ENCODE measurements at places on chromosomes 6 and 20.

DNA sequence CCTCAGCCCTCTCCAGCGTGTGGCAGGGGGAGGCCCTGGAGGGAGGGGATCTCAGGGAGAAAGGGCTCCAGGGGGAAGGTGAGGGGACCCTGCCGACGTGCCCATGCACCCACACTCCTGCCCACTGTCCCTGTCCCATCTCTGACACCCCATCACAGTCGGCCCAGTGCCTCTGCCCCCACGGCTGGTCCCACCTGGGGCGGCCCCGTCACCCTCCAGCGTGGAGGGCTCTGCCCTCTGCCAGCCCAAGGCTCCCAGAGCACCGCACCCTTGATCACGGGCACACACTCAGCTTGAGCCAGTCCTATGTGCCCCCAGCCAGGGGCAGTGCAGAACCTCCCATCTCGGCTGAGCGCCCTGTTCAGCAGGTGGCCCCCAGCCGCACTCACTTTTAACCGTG, 9.2 kb downstream of the SLC4A11 start:
- no peak for DNase-seq

DNA sequence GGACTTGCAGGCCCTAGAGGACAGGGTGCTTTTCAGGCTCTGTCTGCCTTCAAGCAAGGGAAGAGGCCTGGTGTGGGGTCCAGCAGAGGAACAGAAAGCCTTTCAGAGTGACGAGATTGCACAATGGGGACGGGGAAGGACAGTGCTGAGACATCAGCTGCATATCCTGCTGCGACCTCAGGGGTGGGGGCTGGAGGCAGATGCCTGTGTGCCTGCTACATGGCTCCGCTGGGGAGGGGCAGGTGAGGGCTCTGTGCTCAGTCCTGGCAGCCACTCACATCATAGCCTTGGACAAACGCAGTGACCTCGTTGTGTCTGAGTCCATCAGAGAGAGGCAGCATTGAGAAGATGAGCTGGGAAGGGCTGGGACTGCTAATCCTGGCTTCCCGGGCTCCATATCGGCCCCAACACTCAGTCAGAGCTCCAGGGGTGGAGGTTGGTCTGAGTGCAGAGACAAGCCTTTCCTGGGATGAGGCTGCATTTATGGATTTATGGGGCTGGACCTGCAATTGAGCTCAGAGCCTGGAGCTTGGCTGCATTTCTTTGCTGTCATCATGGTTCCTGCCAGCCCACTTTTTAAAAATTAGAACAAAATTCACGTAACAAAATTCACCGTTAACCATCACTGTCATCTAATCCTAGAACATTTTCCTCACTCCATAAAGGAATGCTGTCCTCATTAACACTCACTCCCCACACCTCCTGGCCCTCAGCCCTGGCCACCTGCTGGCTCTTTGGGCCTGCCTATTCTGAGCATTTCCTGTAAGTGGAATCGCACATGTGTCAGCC, 196.9 kb upstream of the SLC24A3 start:
- no peak for DNase-seq

DNA sequence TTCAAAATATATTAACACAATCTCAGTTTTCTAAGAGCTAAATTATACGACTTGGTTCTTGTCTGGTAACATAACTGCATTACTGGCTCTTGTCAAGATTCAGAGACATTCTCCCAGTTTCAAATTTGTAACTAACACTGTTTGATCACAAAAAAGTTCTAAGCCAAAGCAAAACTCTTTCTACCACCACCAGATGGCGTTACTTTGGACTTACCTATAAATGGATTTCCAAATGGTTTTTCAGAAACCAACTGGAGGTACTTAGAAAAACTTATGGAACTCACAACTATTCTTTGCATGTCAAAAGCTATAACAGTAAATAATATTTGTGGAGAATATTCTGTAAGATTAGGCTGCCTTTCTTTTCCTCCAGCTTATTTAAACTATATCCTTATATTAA, 34.2 kb upstream of the GFRAL start:
- no peak for DNase-seq

DNA sequence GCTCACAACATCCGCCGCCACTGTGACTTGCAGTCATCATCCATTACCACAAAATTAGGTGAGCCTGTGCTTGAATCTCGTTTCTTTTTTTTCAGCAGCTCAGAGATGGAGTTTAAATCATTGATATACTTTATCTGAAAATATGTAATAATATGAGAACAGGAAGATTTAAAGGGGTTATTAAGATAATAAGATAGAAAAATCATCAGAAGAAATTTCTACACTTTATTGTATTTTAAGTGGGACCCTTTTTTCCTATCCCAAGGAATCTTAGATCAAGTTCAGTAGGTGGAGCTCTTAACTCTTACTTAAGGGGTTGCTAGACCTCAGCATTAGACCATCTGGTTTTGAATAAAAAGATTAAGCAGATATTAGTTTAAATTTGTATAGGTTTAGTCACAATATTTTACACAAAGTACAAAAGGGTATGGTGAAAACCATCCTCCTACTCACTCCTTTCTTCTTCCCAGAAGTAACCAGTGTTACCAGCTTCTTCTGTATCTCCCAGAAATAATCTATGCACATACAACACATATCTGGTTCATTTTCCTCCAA, 9.4 kb upstream of the NCOA7 start:
- peak; percentile 64 for DNase-seq

GRCh38 chr20:10228330-10228729, 9.7 kb downstream of the SNAP25 start:
- no peak for DNase-seq
